ENCODE measurements at places on chromosomes 13 and 19.

DNA sequence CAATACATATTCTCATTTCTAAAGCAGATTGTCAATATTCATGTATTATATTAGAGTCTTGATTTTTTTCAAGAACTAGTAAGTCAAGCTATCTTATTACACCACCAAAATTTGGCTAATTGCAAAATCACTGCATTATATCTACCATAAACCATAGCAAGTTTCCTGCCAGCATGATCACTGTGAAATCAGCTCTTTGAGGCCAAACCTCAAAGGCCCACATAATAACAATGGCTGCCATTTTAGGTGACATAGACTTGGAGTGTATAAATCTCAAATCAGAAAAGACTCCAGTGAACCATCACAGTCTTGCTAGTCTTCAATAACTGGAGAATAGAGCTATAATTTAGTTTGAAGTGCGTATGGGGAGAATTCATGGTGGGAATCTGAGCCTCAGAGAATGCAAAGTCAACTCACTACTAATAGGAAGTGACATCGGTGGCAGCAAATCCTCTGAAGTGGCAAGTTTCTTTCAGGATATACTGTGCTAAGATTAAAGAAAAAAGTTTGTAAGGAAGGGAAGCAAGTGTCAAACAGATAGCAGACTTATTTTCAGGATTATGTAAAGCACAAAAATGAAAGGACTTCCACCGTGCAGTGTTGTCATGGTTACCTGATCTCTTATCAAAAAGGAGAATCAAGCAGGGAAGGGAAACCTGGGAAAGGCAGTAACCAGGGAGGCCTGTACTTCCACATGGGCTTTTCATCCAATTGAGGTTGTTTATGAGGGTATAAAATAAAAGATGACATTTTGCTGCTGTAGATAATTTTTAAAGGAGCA lies 117.4 kb upstream of the FNDC3A start:
- DNase-seq = no peak

DNA sequence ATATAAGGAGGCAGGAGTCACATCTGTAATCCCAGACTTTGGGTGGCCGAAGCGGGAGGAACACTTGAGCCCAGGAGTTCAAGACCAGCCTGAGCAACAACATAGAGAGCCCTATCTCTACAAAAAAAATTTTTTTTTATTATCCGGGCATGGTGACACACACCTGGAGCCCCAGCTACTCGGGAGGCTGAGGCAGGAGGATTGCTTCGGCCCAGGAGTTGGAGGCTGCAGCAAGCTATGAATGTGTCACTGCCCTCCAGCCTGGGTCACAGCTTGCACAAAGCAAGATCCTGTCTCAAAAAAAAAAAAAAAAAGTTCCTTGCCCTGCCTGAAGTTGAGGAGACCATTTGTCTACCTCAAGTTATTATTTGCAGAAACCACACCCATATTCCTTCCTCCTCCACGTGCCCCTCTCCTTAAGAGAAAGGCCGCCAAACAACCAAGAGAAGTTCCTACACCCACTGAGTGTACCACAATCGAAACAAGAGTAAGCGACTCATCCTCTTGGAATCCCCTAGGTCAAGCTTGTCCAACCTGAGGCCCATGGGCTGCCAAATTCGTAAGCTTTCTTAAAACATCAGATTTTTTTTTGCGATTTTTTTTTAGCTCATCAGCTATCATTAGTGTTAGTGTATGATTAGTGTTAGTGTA lies 2.2 kb downstream of the ABCC4 start:
- DNase-seq = no peak

DNA sequence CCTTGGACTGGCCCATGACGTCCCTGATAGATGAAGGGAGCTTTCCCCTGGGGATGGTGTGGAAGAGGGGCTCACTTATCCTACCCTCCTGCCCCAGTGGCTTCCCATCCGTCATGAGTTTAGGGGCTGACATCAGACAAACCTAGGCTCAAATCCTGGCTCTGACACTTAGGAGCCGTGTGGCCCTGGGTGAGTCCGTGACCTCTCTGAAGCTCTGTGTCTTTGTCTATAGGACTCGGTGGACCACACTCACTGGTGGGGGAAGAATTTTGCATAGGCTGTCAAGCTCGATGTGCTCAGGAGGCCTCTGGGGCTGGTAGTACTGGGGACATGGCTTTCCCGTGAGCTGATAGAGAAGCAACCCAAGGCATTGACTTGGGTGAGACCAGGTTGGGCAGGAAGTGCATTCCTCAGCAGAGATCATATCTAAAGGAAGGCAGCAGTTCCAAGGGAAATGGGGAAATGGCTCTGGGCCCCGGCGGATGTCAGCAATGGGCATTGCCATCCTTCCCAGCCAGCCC lies 17.4 kb upstream of the AP1M2 start:
- DNase-seq = peak; percentile 37

DNA sequence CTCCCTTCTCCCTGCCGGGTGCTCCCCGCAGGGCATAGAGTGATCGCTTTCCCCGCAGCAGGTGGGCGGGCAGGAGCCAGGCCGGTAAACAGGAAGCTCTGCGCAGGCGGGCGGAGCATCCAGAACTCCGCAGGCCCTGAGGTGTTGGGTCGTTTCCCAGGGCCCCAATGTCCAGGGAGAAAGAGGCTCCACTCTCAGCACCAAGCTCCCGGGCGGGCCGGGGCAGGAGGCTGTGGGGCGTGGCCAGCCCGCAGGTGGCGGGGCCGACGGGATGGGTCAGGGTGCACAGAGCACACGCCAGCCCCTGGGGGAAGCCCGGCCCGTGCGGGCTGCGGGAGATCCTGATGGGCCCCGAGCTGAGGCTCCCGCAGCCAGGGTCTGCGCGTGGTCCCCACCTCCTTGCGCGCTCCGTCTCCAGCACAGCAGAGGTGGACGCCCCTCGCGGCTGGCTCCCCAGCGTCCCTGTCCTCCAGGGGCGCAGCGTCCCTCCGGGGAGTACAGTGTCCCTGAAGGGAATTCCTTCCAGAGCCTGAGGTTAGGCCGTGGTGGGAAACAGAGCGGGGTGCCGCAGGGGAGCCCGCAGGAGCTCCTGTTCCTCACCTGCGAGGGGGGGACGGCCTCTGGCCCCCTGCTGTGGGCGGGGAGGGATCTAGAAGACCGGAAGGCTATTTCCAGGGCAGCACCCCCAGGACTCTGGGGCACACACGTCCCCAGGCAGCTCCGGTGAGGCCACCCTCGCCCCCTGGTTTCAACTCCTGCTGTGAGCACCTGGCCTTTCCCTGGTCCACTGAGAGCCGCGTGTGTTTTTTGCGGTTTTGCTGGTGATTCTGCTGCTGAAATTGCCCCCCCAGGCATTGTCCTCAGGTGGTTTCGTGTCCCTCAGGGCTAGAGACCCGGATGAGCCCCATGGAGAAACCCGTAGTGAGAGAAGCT lies 12.2 kb downstream of the PIP5K1C start:
- no peak for DNase-seq

DNA sequence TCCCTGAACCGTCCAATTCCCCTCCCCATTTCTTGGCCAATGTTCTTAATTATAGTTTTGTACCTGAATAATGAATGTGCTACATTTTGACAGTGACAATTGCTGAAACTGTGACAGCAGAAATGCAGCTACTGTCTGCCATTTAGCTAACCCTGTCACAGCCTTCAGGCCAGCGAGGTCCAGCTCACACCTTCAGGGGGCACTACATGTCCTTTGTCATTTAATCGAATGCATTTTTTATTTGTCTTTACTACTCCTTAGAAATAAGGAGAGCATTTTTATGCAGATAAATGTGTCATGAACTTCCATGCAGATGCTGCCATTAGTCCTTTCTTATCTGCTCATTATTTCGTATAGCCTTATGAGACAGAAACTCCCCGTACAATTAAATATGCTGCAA lies 159.9 kb downstream of the MZT1 start:
- DNase-seq = no peak

DNA sequence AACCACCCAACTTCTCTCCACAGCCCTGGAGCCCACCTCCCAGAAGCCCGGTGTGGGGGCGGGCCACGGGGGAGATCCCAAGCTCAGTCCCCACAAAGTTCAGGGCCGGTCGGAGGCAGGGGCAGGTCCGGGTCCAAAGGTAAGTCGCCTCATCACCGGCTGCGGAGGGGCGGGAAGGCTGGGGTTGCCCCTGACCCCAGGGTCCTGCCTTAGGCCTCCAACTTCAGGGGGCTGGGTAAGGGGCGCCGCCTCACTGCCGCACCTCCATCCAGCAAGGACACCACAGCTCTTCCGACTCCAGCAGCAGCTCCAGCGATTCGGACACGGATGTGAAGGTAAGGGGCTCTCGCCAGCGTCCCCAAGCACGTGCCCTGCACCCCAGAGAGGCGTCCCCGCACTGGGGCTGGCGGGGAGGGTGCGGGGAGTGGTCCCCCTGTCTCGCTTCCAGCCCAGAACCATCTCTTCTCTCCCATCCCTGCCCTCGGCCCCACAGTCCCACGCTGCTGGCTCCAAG lies 358 bp downstream of the C19orf33 start:
- DNase-seq = no peak

DNA sequence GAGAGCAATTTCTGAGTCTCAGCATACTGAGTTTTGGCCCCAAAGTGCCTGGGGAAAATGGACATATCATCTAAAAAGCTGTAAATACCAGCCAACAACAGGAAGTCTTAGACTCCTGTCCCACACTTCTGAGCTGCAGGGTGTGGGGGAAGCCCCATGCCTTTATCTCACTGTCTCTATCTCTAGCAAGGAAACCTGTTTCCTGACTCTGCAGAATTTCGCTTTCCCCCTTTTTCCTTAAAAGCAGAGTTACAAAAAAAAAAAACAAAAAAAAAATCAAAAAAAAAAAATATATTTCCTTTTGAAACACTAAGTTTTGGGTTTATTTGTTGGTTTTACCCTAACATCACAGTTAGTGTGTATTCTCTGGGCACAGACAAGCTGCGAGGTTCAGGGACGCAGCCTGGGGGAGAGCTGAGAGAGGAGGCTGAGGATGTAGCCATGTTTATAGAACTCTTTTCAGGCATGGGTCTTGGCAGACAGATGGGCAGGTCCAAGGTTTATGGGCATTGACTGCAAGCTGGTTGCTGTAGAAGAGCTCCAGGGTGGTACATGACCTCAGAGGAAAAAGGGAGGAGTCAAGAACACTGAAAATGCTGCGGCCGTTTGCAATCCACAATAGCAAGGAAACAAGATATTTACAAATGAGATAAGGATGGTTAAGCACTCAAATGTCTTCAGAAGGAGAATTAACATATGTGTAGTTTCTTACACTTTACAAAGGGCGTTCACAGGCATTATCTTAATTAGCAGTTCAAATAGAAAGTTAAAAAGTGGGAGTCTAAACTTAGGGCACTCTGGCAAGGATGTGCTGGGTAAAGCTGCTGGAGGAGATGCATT lies 4.9 kb downstream of the MBNL2 start:
- DNase-seq = no peak

- no peak for DNase-seq
These were observed 109.5 kb upstream of the WASF3 start for GRCh38 chr13:26448032-26448431.

DNA sequence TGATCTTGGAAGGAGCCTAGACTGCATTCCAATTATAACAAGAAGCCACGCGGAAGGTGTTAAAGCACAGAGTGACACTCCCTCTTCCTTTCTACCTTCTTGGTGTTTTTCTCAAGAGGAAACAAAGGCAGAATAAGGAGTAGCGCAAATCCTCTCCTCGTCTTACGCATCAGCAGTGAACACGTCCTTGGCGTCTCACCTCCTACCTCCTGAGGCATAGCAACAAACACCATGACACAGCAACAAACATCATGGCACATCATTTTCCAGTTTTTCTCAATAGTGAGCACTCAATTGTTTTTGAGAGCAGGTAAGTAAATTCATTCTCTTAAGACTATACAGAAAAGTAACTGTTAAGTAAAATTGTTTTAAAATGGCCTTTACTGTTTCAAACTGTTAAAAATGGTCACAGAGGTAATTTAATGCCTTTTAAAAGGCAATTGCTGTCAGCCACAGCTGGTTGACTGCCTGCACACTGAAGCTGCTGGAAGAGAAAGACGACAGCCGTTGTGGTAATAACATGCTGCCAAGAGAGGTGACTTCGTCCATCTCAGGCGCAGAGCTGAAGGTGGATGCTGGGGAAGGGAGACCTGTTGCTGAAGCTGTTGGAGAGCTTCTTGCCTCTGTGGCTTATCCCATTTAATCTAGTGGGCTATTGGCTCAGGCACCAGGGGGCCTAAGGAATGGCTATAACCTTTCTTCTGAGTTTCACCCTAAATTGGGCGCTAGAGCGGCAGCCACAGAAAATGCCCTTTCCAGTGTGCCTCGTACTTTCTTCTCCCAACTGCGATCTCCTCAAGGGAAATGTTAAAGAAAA lies 703.7 kb downstream of the UQCRFS1 start:
- DNase-seq = no peak

GRCh38 chr13:97139691-97140090 lies 82.4 kb upstream of the MBNL2 start:
- DNase-seq = no peak

DNA sequence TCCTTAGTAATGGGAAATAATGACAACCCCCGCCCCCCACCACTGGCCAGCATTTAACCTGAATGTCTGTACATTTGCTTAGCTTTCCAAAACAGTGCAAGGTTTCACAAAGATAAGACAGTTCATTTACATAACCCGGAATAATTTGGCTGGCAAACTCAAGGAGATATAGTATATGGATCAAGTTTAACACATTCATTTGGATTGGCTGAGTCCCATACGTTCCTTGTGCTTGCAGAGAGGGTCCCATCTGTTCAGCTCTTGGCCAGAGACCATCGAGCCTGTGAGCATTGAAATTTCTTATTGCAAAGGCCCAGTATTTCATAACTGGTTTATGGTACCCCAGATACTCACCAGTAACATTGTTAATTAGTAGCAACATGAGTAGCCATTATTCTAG lies 116.5 kb downstream of the GPC6 start:
- no peak for DNase-seq
